ENCODE measurements at places on chromosomes 4 and X.
A peak's percentile ranks its signal among the peaks of the same experiment; 100 is the strongest.

DNA sequence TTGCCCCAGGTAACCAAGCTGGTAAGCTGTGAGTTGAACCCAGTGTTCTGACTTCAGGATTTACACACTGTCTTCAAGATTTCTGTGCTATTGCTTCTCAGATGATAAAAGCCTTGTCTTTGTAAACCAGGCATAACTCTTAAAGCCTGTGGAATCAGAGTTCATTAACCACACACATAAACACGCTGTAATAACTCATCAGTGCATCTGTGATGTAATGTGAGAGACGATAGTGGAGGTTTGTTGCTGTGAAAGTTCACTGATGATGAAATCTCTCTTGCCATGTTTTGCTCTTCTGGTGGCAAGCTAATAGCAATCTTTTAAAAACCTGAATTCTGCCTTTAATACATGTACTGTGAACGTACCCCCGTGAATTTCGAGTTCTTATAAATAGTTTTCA is 41.5 kb downstream of the CLCN4 start:
- DNase-seq: no peak

DNA sequence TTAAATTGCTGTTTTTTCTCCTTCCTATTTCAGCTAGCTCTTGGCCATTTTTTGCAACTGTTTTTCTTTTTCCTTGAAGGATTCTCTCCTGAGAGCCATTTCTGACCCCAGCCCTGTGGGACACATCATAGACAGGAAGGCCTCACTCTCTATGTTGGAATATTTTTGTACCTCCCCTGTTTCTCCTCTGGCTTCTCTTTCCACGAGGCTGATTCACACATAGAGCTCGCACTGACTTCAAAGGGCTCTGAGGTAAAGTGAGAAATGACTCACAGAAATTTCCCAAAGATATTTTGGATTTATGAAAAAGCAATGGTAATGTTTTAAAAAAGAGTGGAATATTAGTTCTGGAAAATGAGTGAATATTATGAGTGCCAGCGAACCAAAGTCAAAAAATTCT is 181.7 kb upstream of the IGFBP7 start:
- no peak for DNase-seq

DNA sequence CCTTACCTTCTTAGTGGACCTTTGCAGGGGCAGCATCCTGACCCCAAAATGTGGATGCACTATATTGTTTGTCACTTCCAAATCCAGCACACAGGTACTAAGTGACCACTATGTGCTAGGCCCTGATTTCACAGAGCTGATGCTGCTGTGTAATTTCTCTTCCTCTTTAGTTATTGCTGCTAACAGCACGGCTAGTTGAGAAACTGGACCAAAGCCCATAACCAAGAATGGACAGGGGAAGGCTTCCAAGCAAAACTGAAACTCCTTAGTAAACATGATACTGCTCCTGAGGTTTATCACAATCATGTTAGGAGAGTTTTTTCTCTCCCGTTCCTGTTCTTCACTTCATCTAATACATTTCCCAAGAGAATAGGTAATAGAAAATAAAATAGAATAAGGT is 172.9 kb upstream of the TTC29 start:
- DNase-seq: no peak

DNA sequence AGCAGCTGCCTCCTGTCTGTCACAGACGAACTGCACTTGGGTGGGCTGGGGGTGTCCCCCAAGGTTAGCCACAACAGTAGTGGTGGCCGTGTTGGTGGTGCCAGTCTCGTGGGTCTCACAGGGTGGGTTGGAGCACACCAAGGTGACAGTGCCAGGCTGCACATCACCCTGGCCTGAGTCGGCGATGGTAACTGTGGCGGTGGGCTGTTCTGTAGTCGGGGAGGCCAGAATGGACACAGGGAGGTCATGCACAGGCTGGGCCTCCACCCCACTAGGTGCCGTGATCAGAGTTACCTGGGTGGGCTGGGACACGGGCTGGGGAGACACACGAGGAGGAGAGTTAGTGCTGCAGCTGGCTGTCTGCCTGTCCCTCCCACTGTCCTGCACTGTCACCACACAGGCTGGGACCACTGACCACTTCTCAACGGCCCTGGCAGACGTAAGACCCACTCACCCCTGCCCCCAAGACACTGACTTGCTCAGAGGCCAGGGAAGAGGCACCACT is 10.8 kb upstream of the RENBP start:
- peak; percentile 94 for DNase-seq

DNA sequence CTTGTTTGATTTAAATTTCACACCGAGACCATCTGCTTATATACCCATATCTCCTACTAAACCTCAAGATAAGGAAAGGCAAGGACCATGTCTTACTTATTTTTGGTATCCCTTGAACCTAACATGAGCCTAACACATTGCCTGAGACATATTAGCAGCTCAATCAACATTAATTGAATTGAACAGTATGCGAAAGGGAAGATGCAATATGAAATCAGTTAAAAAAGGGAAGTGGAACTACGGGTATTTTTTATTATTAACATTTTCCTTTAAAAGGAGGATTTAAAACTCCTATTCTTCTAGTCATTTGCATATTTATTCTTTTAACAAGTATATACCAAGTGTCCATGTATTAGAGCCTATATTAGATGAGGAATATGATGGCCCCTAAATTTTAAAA is 197.0 kb downstream of the CAMK2D start:
- no peak for DNase-seq

DNA sequence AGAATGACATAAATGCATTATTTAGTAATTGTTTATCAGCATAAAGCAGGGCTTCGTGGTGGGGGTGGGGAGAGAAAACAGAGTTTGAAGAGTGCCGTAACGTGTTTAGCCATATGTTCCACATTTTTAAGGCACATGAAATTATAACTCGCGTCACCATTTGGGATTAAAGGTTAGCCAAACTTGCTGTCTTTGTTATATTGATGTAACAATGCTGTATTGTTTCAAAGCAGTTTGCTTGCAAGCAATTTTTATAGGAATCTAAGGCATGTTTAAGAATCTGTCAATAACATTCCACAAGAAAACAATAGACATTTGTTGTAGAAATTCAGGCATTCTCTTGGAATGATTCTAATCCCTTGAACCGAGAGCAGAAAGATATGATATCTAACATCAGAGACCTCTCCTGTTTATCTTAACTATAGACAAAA is 78.3 kb downstream of the CLDN22 start:
- no peak for DNase-seq

- no peak for DNase-seq
Observed at GRCh38 chrX:150587585-150588503, 19.4 kb downstream of the MTM1 start.

- no peak for DNase-seq
Observed at GRCh38 chr4:152723236-152723635, 43.4 kb upstream of the TMEM154 start.

GRCh38 chr4:6369924-6370645 is 100.4 kb downstream of the WFS1 start:
- no peak for DNase-seq

DNA sequence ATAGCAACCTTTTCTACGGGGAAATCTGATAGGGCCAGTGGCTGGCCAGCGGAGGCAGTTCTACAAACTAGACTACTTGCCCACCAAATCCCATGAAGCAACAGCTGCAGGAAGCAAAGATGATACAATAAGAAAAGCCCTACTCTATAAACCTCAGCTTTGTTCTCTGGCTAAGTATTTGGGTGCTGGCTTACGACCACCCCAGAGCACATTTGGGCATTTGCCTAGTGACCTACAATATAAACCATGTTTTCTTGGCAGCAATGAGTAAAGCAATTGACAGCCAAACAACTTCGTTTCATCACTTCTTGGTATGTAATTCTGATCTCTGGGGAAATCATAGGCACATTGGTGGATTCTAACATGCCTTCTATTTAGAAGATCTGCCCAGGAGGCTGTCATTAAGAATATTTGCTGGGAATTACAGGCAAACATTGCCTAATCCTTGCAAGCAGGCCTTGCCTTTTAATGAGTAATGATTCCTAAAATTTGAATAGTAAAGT is 7.5 kb upstream of the LHFPL1 start:
- DNase-seq: no peak

- DNase-seq: no peak
Observed at GRCh38 chr4:147516133-147516532, 35.2 kb downstream of the EDNRA start.

GRCh38 chr4:80097400-80098177 is 24.6 kb upstream of the ANTXR2 start:
- DNase-seq: no peak

DNA sequence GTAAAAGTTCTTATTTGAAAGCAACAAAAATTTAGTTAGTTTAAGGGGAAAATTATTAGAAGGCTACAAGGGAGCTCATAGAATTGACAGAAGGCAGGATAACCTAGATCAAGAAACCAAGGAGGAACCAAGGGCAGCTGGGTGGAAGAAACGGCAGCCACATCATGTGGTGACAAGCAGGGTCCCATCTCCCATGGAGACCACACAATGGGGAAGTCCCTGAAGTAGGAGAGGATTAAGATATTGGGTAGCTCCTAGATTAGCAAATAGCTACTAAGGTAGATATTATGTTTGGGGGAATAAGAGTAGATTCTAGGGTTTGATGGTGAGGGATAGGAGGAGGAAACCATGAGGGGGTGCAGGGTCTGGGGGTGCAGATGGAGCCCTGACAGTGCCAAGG is 48.0 kb upstream of the TMEM154 start:
- DNase-seq: no peak

- DNase-seq: no peak
Observed at GRCh38 chrX:17859609-17860178, 1.4 kb downstream of the RAI2 start.

GRCh38 chr4:2250357-2251072 is 8.6 kb upstream of the HAUS3 start:
- DNase-seq: peak; percentile 91

DNA sequence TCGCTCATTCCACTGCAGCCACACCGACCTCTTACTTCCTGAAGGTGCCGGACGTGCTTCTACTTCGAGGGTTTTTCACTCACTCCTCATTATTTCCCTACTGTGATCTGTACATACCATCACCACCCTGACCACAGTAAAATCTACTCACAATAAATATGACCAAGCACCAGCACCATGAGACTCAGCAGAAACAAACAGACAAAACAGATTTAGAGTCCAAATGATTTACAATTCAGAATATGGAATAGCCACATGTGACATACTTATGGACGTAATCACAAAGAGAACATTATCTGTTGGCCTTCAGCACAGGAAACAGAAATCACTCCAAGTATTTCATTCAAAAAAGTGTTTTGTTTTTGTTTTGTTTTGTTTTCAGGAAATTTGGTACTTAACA is 16.1 kb upstream of the KLB start:
- no peak for DNase-seq

- peak; percentile 83 for DNase-seq
Observed at GRCh38 chr4:8614365-8615193, 22.0 kb downstream of the CPZ start.

- peak; percentile 48 for DNase-seq
Observed at GRCh38 chr4:6616087-6616995, 24.1 kb upstream of the MRFAP1 start.

GRCh38 chr4:29653221-29653620 is 1066.9 kb upstream of the PCDH7 start:
- DNase-seq: no peak

GRCh38 chr4:18869166-18869565 is 847.6 kb upstream of the LCORL start:
- no peak for DNase-seq

GRCh38 chr4:79212311-79212710 is 113.5 kb downstream of the NAA11 start:
- DNase-seq: no peak

DNA sequence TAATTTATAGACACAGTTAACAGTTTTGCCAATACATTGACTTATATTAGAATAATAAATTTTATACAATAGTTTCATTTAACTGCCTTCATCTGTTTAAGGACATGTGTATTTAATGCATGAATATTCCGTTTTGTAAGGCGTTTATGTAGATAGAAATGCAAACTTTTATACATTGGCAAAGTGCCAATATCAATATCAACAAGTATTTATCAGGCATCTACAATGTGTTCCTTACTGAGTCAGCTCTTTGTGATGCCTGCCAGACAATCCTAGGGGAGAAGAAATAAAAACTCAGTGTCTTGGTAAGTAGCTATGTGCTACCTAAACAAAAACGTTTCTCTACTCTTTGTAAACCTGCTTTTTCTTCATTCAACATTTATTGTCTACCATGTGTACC is 1142.2 kb downstream of the C4orf33 start:
- no peak for DNase-seq

DNA sequence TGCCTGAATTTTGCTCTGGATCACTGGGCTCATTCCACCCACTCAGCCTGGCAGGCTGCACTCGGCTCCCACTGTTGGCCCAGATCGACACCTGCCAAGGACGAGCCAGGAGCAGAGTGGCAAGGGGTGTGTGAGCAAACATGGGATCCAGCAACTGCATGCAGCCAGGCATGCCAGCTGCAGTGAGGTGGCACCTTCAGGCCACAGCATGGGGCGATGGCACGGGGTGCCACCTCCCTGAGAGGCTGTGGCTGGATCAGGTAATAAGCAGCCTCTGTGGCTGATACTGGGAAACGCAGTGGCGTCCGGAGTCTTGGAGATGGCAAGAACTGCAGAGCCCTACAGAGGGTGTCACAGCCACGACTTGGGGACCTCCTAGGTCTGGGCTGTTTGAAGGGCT is 244.5 kb upstream of the FSTL5 start:
- DNase-seq: no peak

DNA sequence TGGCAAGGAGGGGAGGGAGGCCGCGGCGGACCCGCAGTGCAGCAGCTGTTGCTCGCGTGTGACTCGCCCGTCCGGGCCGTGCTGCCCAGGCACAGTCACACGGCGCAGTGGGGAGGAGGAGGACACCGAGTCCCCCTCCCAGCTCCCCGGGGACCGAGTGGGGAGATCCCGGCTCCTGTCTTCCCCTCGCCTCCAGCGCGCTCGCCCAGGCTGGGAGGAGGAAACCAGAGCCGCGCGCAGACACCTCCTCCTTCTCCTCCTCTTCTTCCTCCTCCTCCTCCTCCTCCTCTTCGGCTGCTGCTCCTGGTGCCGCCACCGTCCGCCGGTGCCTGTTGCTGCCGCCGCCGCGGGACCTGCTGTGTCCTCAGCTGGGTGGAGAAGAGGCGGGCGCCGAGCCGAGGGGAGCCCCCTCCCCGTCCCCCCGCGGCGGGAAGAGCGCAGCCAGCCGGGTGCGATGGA is at the start of gene TBC1D1:
TBC1D1 (plus strand) TSS at position 284 of the 459 bp plus-strand sequence. CDS start 11,012 bp downstream, outside the sequence.
- no peak for DNase-seq

- no peak for DNase-seq
Observed at GRCh38 chrX:116272322-116272721, 101.8 kb downstream of the AGTR2 start.

GRCh38 chr4:101419336-101420135 is 72.2 kb upstream of the PPP3CA start:
- no peak for DNase-seq

- no peak for DNase-seq
Observed at GRCh38 chr4:123747016-123747415, 350.4 kb downstream of the SPRY1 start.

DNA sequence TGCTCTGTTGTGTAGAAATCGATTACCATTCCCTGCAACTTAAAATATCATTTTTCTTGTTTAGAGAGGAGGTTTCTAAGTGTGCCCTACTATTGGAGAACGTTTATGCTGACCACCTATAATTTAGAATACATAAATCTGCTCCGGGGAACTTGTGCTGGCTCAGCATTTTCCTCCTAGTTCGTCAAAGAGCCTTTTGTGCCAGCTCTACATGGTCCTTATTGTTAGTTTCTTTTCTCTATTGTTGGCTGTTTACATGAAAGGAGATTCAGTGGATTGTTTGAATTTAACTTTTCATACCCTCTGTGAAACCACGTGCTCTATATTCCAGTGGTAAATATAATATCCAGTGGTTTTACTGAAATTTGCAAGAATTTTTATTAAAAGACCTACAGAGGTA is 53.4 kb upstream of the ATP8A1 start:
- DNase-seq: no peak

Measured in chondrocyte (in vitro differentiated cells).